ENCODE measurements at places on chromosomes 12 and 14.

GRCh38 chr12:69991690-69992288, 166.8 kb downstream of the MYRFL start:
- DNase-seq = no peak

GRCh38 chr12:65556676-65557437, 267.4 kb upstream of the HMGA2 start:
- peak; percentile 62 for DNase-seq

- peak; percentile 30 for DNase-seq
These were observed 41.2 kb downstream of the YLPM1 start for GRCh38 chr14:74804219-74804825.

DNA sequence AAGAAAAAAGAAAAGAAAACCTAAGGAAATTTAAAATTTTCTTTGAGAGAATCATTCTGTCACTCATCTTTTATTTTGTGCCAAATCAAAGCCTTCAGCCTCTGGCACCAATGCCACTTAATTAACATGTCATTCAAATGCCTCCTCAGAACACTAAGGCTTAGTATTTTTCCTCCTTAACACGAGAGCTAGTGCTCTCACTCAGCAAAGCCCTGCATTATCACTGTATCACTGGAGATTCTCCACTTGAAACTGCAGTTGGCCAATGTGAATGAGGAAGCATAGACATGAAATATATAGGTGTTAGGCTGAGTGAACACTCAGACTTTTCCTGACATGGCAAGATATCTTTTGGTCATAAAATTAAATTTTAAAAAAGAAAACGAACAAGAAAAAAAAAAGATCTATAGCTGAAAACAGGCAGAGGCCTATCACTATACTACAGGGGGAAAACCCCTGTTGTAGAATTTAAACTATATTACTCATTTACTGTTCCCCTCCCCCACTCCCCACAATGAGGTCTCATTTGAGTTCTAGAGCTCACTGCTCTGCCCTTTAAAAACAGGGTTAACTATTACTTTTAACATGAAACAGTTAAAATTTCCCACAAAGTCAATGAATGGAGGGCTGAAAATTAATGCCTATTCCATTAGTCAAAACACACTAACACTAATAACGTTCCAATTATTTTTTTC, 5.1 kb downstream of the MBIP start:
- DNase-seq = no peak

- DNase-seq = no peak
These were observed 57.5 kb downstream of the KIF26A start for GRCh38 chr14:104195878-104196277.

DNA sequence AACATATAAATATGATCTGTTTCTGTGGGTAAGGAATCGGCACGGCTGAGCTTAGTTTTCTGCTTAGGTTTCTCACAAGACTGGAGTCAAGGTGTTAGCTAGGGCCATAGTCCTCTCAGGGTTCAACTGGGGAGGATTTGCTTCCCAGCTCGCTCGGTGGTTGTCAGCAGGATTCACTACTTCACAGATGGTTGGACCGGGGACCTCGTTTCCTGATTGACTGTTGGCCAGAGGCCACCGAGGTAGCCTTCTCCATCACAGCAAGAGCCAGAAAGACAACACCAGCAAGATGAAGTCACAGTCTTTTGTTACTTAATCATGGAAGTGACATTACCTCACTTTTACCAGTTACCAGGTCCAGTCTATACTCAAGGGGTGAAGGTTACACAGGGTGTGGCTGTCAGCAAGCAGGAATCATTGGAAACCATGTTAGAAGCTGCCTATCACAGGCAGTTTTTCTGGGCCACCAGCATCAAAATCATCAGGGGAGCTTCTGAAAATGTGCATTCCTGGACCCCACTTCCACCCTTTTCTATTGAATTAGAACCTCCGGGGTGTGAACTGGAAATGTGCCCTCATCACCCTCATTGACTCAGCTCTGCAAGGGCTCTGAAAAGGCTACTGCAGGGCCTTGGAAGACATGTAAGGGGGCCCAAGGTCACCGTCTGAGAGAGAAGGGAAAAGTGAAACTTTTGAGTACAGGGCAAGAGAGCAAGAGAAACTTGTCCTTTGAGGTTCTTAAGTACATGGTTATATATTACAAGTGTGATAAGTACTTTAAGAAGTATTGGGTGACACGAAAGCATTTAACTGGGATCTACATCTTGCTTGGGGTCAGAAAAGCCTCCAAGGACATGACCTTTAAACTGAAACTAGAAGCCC, 10.9 kb downstream of the COPS7A start:
- no peak for DNase-seq

DNA sequence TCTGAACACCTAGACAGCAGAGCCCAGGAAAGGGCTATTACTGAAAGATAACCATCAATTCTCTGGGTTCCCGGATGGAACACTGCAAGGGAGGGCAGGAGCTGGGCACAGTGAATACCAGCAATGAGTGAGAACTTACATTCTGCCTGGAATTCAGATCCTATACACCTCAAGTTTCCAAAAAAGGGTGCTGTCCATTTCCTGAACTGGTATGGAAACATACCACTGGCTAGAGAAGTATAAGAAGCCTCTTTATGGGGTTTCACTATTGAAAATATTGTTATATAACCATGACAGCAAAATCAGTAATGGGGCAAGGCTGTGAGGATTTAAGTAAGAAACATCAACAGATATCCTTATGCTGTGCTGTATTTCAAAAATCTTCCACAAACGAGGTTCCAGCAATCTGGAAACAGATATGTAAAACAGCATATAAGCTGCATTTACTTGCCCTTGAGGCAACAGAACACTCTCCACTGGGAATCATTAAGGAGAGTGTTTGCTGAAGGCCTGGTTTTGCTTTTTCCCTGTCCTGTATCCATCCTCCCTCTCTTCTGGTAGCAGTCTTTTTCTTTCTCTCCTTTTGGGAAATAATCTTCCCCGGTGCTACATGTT, 53.3 kb upstream of the GTF2A1 start:
- DNase-seq = no peak

DNA sequence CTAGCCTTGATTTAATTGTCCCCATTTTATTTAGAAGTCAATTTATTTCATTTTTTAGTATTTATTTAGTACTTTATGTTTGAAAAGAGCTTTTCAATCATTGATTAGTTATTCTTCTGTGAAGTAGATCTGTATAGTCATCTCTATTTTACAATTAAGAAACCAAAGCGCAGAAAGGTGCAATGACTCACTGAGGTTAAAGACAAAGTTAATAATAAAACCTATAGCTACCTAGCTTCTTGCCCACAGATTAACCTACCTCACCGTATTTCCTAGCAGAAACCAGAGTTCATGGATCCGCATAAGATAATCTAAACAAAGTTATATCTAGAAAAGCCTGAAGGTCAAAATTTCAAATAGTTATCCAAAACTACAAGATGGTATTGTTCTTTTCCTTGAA, 176.4 kb downstream of the GRIN2B start:
- DNase-seq = no peak

DNA sequence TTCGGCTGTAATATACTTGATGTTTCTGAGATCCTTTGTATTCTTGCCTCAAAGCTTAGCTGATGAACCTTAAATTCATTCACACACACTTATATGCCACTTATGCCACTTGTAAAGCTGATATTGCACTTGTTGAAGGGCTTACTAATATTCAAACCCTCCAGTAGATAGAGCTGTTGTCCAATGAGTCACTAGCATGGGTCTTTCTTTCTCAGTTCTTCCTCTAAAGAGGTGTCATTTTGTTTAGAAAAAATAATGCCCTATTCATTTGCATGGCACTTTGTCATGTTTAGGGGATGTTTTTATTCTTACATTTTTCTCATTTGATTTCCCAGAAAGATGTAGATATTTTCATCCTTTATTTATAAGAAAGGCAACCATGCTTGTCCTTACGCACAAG, 56.4 kb downstream of the MON2 start:
- no peak for DNase-seq

DNA sequence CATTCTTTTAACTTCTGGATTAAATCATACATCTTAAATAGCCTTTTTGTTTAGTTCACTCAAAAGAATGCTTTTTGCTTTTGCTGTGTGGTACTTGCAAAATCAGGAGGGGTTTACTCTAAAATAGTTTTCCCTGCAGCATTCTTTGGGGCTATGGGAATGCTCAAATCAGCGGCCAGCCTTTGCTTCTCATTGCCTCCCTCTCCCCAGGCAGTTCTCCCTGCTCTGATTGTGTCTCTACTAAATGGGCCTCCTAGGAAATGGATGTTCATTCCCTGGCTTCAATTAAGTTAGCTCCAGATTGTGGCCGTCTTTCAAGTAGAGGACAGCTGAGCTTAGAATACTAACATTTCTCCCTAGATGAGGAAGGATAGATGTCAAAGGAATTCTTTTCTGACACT, 4.4 kb downstream of the TULP3 start:
- DNase-seq = no peak

GRCh38 chr12:1473418-1473817, 121.0 kb downstream of the FBXL14 start:
- DNase-seq = peak; percentile 48

GRCh38 chr14:77714926-77715325, 7.0 kb downstream of the SLIRP start:
- no peak for DNase-seq

DNA sequence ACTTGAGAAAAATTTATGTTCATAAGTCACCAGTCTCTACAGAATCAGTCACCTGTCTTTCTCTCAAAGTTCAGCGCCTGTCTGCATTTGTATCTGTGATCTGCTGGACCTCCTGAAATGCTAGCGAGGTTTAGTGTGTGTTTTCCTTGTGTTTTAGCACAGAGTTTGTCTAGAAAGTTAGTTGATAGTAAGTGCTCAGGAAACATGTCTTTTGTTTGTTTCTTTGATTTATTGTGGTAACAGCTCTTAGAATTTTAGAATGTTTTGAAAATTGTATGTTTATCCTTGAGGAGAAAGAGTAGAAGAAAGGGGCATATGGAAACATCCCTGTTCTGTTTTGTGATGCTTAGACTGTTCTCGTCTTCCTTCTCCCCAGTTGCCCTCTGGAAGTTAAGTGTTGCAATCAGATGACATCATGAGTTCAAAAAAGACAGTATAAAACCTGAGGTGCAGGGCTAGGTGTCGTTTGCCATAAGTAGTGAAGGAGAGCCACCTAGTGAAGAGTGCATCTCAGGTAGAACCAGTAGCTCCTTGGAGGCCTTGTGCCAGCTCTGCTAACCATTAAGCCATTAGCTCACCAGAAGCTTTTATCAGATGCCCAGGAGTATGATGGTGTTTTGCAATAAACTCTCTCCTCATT, 44.8 kb downstream of the FBXW8 start:
- no peak for DNase-seq

- DNase-seq = no peak
These were observed 2.1 kb upstream of the ARHGAP5 start for GRCh38 chr14:32074887-32075572.

- DNase-seq = no peak
These were observed 549.7 kb upstream of the TMEM132C start for GRCh38 chr12:127717278-127717677.

DNA sequence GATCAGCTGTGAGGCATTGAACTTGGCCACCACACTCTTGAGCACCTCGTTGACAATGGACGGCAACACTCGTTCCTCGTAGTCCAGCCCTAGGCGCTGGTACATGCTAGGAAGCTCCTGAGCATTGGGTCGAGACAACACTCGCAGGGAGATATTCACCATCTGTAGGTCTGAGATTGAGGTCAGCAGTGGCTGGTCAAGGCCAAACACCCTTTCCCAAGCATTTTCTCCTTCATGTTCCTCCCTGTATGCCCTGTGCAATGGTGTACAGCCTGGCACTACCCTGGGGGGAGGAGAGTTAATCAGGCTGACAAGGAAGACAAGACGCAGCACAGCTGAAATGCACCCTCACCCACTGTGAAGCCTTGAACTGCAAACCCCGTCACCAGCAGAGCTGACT, 2.0 kb downstream of the PHB2 start:
- DNase-seq = no peak

- DNase-seq = peak; percentile 73
These were observed 14.1 kb upstream of the TMEM119 start for GRCh38 chr12:108611884-108612415.

DNA sequence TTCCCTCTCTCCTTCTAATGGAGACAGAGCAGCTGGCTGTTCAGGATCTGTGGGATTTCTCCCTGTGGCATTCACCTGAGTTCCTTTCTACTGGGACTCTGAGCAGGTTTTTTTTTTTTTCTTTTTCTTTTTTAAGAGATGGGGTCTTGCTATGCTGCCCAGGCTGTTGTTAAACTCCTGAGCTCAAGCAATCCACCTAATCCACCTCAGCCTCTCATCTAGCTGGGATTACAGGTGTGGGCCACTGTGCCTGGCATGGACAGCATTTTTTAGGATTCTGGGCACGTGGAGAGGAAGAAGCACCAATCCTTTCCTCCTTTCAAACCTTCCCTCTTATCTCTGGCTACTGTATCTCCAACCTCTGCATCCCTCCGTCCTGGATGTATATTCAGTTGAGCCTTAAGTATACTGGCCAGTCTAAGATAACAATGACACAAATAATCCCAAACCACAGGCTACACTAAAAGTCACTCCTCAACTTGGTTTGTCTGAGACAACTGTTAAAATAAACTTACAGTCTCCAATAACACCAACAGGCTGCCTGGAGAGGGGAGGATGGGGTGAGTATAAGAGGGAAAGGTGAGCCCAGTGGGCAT, 16.4 kb upstream of the CELA1 start:
- DNase-seq = no peak

DNA sequence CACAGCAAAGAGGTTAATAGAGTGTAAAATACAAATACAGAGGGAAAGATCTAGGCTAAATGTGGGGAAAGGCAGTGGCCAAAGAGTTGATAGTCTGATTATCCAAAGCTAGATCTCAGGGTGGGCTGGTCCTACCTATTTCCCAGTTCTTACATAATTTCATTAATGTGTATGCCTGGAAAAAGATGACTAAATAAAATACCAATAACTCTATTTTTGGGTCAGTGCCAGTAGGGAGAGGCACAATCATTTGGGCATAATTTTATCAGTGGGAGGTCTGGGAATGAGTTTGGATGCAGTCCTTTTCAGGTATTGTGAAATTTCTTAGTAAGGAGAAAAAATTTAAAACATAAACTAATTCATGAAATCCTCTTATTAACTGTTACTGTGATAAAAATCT, 30.6 kb upstream of the CLEC14A start:
- DNase-seq = no peak

- DNase-seq = no peak
These were observed 330.4 kb downstream of the TRHDE start for GRCh38 chr12:72602581-72602980.

GRCh38 chr12:89948271-89949175, 239.9 kb upstream of the ATP2B1 start:
- no peak for DNase-seq

GRCh38 chr12:68375756-68376695, 43.9 kb upstream of the MDM1 start:
- DNase-seq = no peak
